COLO829 (cell line): ENCODE measurements at places on chromosomes 7 and 10.

DNA sequence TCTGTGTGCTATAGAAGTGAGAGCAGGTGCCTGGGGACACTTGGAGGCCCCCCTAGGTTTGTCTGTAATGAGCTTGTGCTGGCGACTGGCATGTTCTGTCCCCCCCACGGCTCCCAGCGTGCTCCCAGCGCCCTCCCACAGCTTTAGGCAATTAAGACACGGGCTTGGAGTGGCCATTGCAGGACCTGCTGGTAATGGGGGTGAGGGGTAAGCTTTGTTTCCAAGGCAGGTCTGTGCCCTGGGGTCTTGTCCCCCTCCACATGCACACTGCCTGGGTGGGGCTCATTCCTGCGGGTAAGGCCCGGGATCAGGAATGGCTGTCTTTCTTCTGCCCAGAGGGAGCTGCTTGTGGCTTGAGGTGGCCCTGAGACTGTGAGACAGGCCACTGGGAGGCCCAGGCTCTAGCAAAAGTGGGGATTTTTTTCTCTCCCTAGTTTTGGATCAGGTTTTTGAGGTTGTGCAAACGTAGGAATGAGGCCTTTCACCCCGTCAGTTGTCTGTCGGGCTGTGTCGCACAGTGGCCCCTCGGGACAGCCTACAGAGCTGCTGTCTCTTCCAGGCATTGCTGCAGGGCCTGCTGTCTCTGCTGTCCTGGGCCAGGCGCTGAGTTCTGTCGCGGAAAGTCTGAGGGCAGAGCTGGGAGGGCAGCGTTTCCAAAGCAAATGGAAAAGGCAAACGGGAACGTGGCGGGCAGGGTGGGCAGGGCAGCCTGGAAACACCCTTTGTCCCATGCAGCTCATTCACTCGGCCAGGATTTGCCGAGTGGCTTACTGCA, 107.4 kb downstream of the LHPP start:
- DNase-seq, result no peak

DNA sequence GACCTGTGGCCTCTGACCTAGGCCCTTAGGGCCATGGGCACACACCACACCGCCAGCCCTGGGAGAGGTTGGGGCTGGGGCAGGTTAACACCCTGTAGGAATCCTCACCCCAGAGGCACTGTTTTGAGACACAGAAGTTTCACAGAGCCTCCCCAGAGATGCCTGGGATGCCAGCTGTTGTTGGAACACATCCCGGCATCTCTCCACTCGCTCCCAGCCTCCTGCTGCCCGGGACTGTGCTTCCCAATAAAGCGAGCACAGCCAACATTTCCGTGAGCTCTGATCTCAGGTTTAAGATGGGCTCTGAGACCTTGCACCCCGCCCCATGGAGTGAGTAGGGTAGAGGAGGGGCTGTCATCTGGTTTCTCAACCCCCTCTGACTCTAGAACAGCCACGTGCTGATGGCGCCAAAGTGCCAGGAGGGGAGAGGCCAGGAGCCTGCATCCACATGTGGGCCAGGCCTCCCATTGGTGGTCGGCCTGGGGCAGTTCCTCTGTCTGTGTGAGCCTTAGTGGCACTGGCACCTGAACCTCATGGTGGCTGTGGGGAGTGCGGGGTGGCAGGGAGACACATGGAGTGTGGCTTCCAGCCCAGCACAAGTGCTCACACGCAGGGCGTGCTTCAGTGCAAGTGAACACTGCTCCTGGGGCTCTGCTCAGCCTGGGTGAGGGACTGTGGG, 54.7 kb downstream of the RASGEF1A start:
- no peak for DNase-seq

DNA sequence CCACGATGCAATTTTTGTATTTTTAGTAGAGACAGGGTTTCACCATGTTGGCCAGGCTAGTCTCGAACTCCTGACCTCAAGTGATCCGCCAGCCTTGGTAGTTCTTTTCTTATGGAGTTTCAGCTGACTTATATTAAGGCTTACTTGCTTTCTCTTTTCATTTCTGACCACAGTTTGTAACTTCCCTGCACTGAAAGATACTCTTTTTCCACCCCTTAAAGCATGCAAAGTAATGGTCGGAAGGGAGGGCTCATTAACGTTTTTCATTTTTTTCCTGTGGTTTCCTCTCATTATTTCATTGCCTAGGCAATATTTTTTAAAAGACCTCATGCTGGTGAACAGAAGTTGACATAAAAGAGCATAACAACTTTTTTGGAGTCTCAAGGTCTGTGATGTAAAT, 27.0 kb downstream of the ADRB1 start:
- no peak for DNase-seq

DNA sequence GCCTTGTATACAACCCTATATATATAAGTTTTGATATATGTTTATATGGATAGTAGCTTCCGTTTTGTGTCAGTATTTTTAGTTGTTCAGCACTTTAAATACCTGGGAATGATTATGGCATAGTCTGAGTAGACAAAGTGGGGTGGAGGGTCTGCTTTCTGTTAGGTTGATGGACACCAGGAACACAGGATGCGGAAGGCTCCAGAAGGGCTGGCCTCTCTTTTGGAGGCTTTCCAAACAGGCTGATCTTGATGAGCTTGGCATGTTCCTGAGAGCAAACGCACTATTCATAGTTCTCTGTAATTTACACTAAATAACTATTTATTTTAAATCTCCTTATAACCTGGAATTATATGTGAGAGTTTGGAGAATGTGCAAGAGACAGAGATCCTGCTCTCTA, 12.7 kb downstream of the AKR1E2 start:
- no peak for DNase-seq

DNA sequence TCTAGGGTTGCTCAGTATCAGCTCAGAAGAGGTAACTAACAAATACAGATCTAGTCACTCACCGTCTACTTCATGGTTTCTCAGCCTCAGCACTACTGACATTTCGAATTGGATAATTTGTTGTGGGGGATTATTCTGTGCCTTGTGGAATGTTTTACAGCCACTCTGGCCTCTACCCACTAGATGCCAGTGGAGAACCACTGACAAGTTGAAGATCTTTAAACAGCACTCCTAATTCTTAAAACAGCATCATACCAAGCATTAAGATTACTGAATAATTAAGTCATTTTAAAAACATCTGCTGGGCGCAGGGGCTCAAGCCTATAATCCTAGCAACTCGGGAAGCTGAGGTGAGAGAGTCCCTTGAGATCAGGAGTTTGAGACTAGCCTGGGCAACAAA, 82.6 kb downstream of the UPF2 start:
- DNase-seq, result no peak

- DNase-seq, result no peak
Measured at GRCh38 chr7:77944183-77945182, 145.9 kb downstream of the PHTF2 start.

DNA sequence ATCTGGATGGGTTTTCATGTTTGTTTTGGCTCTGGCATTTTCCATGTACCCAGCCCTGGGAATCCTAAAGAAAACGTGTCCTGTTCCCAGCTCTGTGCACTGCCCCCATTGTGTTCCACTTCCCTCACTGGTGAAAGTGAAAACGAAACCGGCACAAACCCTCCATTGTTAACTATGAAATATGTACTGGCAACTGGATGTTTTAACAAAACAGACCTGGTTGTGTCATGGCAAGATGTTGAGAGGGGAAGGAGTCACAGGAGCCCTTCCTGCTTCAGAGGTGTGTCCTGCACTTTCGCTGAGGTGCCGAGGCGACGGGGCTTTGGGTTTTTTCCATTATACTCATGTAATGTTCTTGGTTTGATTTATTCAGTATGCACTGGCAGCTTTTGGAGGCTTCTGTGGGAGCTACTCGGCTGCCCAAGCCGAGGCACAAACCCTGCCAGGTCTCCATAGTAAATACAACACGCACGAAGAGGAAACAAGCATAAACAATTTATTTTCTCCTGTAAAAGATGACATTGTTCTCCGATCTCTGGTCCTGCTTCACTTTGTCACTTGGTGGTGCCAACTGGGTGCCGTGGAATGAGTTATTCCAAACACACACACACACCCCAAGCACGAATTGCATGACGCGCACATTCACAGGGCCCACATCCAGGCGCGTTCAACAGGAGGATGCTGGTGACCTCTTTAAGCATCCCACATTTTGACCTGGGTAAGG, 118.2 kb downstream of the CDK6 start:
- peak; percentile 91 for DNase-seq

- DNase-seq, result no peak
Measured at GRCh38 chr10:18501198-18501597, 150.2 kb downstream of the NSUN6 start.

DNA sequence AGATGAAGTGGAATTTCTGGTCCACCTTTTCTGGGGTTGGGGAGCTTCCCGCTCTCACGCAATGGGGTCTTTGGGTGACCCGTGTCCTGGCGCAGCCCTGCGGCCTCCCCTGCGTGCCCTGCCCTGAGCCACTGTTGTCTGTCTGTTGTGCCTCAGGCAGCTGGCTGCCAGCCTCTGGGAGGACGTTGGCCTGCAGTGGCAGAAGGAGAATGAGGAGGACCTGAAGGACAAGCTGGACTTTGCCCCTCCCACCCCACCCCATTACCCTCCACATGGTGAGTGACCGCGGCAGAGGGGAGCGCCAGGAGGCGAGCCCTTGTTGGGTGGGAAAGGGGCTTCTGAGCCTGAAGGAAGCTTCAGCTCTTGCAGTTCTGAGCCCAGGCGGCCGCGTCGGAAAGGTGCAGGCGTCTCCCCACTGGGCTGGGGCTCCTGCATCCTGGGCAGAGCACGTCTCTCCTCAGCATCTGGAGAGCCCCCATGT, 14.2 kb upstream of the PRKAR1B start:
- DNase-seq, result no peak

GRCh38 chr7:142853739-142854371, 1.0 kb upstream of the EPHB6 start:
- peak; percentile 79 for DNase-seq

DNA sequence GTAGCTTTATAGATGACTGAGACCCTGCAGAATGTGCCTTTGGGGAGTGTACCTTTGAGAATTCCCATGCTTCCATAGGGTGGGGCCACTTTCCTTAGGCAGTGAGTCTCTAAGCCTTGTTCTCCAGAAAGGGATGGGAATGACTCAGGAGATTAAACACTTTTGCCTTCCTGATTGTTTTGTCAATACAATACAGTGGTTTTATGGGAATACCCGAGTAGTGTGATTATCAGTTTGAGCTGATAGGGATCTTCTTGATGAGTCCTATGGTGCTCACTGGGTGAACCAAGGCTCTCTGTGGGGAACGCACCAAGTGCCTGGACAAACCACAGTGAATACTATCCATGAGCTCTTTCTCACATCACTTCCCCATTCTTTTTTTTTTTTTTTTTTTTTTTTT, 6.3 kb downstream of the MYOF start:
- no peak for DNase-seq

DNA sequence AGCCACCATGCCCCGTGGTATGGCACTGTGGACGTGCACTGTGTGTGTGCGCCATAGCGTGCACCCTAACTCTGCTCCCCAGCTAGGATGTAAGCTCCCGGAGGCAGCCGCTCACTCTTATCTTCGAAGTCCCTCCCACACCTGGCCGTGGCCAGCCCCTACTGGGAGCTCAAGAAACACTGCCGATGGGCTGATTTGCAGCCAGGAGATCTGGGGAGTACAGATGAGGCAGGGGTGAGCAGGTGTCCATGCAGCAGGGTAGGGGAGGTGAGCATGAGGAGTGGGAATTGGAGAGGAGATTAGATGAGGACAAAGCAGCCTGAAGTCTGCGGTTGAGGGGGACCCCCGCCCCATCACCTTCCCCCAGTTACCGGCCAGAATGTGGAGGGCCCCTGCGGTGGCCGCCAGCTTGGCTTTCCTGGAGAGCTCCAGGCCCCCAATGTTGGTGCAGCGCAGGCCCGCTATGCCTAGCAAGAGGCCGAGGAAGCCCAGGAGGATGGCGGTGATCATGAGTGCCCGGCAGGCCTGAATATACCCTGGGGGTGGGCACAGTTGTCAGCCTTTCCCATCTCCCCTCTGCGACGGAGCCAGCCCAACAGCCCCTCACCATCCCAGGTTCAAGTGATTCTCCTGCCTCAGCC, 3.6 kb downstream of the CLDN15 start:
- no peak for DNase-seq

GRCh38 chr7:146826329-146826728, 709.7 kb downstream of the CNTNAP2 start:
- DNase-seq, result no peak

- DNase-seq, result no peak
Measured at GRCh38 chr7:37315772-37316715, 132.6 kb downstream of the ELMO1 start.

DNA sequence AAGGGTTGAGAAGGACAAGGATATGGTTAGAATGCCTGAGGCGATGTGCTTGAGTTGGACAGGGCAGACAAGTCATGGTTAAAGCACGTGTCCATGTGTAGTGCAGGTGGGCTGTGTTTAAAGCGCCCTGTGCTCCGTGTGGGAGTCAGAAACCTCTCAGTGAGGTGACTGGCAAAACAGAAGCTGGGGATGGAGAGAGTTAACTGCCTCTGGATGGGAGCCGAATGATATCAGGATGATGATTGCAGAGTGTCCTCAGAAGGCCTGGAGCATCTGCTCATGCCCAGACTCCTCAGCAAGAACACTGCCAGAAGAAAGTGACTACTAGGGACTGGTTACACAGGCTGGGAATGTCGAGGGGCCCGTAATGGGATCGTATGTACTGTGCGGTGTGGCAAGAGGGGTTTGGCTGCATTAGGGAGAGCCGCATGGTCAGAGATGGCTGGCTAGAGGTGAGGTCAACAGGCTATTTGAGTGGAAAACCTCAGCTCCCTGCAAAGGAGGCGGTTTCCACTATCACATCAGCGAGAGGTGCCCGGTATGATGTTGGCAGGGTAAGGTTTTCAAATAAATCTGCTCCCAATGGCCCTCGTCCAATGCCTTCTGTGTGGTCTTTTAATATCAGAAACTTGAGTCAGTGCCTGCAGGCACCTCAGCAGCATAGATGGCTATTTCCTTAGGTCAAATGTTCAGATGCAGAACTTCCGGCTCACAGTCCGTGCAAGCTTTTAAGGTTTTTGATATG, 26.1 kb upstream of the MRC1 start:
- DNase-seq, result peak; percentile 37

DNA sequence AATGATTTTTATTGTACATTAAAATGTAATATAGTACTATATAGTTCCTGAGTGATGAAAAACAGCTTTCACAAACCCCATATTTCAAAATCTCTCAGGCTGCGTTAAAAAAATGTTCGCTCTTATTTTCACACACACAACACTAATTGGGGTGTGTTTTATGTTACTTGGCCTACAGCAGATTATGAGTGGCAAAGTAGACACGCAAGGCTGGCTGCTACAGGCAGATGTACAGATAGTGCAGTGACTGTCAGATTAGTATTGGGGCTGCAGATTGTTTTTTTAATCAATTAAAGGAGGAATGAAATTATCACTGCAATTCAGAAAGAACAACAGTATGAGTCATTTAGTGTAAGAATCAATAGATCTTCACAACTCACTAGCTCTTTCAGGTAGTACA, 65.2 kb upstream of the ICA1 start:
- DNase-seq, result no peak

DNA sequence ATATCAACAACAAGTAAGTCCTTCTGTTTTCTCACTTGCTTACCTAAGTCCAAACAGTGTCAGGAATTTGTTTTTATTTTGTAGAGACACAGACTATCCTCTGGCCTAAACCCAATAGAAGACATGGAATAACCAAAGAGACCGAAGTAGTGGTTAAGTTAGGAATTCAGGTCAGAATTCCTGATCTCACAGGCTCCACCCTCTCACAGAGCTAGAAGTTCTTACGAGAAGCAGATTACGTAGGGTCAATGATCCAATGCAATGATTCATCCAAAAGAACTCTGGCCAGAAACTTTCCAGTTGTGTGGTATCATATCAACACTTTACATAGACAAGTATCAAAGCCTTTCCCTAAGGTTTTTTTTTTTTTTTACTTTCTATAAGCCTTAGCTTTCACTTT, 73.8 kb downstream of the IQUB start:
- no peak for DNase-seq
